GM12892 (cell line): ENCODE measurements at places on chromosomes 12 and 14.

- DNase-seq = no peak
Observed at GRCh38 chr12:31970199-31970598, 11.0 kb downstream of the RESF1 start.

- no peak for DNase-seq
Observed at GRCh38 chr12:2374092-2374906, 321.5 kb downstream of the CACNA1C start.

DNA sequence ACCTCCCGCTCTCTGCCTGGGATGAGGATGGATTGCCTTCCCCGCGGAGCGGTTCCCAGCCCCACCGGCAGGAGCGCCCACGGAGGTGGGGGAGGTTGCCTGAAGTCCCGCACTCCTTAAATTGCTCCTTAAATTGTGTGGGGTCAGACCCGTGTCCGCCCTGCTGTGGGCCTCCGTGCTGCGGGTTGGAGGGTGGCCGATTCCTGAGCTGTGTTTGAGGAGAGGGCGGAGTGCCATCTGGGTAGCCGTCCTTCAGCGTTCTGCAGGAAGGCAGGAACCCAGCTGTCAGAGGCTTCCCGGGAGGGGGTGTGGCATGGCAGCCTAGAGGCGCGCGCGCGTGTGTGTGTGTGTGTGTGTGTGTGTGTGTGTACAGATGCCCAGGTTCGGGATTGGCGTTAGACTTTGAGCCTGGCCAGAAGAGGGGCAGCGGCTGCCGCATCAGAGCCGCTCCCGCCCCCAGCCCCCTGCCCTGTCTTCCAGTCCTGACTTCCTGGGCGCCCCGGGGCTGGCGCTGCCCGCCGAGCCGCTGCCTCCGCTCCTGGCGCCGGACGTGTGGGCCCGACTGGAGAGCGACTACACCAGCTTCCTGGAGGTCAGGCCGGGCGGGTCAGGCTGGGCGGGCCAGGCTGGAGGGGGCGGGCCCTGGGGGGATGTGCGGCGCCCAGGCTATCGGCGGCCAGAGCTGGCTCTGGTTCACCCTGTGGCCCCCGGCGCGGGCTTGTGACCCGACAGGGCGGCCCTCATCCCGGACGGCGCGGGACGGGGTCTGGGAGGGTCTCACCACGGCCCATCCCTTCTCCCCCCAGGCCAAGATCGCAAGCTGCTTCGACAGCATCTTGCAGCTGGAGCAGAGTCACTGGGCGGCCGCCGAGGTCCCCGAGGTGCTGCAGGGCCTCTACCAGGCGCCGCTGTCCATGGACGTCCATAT, 9.2 kb downstream of the EXOC3L4 start:
- DNase-seq = no peak

- DNase-seq = no peak
Observed at GRCh38 chr12:44101475-44101874, 265.6 kb downstream of the TMEM117 start.

DNA sequence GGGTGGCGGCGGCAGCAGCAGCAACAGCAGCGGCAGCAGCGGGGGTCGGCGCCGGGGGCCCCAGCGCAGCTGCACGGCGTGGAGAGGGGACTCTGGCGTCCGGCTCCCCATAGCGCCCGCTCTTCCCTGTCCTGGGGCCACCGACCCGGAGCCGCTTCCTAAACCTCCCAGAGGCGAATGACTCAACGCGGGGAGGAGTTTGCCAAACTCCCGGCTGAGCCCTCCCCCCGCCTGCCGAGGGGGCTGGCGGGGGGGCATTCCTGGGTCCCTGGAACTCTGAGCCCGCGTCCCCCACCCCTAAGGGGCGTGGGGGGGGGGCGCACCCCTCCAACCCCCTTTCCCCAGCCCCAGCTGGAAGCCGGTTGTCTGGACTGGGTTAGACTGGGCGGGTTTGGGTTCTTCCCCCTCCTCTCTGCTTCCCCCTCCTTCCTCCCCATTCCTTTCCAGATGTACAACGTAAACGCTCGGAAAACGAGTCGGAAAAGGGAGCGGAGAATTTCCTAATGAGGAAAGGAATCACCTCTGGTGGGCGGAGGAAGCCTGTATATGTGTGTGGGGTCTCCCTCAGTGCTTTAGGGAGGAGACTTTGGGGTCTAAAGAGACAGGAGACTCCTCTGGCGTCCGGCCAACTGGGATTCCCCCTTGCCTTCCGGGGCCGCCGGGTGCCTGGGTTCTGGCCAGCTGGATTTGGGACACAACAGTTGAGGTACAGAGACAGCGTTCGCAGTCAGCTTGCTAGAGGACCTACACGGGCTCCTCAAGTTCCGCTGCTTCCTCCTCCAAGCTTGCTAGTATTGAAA, at the start of gene ITGA5:
Gene ITGA5, minus strand, starts transcription at position 179 of the 800 bp plus-strand sequence. Its CDS starts 68 bp downstream, at position 111.
- DNase-seq = no peak
